ENCODE measurements at places on chromosomes 12 and 14. TPM values are rescaled to one million over a fixed set of nuclear protein-coding genes. Genes with fewer than 3 reads are reported as not detected.
A peak's percentile ranks its signal among the peaks of the same experiment; 100 is the strongest.

DNA sequence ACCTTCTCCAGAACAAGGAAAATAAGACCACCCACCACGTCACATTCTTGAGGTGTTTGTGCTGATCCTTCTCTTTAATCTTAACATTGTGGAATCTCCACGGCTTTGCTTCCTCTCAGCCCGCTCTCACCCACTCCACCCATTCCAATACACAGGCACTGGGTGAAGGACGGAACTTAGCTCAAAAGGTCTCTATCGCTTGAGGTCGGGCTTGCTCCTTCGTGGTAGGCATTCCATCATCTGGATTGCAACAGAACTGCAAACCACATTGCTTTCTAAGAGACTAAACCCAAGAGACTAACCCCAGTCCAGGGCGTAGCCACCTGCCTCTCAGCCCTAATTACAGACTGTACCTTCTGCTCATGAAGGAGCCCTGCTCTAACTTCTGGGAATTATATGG, 24.0 kb upstream of the MDM2 start:
- DNase-seq = no peak

GRCh38 chr12:92191061-92191460, 45.4 kb upstream of the BTG1 start:
- no peak for DNase-seq

GRCh38 chr12:1662761-1663439, 28.0 kb upstream of the ADIPOR2 start:
- peak; percentile 73 for DNase-seq

DNA sequence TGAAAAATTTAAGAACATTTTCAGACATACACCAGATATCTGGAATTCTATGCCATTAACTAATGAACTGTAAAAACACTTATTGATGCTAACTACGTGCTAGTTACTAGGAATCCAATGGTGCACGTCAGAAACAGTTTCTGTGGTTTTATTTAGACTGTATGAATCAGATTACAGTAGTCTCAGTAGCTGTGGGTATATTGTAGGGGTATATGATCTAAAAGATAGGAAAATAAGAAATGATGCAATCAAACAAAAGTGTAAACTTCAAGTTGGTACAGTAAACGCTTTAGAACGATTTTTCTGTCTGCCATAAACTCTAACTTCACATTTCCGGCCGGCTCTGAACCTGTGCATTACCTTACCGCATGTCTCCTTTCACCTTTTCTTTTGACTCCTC, 2.3 kb downstream of the ABCC9 start:
- no peak for DNase-seq

DNA sequence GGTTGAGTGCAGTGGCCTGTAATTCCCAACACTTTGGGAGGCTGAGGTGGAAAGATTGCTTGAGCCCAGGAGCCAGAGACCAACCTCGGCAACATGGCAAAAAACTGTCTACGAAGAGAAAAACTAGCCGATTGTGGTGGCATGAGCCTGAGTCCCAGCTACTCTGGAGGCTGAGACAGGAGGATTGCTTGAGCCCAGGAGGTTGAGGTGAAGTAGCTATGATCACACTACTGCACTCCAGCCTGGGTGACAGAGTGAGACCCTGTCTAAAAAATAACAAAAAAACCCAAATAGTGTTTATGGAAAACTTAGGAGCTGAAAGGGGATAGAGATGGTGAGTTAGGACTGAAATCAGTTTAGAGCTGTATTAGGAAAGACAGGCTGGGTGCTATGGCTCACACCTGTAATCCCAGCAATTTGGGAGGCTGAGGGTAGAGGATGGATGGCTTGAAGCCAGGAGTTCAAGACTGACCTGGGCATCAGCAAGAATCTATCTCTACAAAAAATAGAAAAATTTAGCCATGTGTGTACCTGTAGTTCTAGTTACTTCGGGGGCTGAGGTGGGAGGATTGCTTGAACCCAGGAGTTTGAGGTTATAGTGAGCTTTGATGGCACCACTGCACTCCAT, 9.7 kb downstream of the PNN start:
- DNase-seq = no peak

DNA sequence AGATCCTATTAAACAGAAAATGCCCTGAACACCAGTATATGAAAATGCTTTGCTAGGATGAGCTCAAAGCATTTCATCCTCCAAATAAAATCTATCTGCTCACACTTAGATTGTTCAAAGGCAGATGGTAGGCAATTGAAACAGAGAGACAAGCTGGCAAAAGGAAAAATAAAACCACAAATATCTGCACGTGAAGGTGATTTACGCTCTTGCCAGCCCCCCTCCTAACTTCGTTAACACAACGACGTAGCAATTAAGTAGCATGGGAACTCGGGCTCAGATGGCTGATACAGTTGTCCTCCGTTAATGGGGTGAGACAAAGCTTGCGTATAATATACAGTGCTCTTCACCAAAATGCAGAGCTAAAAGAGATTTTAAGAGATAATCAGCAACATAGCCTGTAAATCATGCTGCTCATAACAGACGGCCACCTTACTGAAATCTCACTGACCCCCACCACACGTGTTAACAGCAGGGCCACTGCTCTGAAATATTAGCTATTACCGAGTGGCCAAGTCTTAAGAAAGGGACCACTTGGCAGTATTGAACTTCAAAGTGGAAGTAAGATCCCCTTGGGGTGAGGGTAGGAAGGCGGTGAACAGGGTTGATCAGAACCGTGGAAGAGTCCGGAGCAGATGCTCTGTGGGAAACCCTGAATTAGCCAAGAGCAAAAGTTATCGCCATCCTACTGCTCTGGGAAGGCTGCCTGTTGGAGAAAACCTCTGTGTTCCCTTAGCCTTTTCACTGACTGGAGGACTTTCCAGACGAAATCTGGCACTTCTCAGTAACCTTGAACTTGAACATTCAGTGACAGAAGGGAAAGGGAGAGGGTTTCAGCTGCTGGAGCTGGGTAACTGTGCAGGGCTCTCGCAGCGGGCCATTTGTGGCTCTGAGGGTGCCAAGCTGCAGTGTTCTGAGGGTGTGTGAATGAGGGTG, 23.1 kb downstream of the ETV6 start:
- DNase-seq = no peak

GRCh38 chr14:34087571-34087970, 136.7 kb upstream of the EGLN3 start:
- no peak for DNase-seq

GRCh38 chr12:45913631-45914030, 76.7 kb downstream of the SCAF11 start:
- DNase-seq = no peak

DNA sequence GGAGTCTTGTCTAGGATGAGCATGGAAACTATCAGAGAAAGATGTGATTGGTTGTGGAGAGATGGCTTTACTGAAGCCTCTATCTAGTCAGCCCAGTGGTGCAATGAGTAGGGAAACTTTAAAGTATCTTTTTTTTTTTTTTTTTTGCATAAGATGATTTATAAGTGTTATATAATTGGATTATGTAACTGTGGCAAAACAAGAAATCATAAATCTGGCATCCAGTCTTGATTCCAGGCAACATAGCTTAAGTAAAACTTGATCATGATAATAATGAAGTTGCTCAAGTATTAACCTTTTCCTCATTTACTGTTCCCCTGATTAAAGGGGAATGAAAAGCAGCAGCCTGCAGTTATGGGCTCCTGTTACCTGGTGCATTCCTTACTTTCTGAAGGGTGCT, 538.0 kb upstream of the ATP2B1 start:
- DNase-seq = no peak

DNA sequence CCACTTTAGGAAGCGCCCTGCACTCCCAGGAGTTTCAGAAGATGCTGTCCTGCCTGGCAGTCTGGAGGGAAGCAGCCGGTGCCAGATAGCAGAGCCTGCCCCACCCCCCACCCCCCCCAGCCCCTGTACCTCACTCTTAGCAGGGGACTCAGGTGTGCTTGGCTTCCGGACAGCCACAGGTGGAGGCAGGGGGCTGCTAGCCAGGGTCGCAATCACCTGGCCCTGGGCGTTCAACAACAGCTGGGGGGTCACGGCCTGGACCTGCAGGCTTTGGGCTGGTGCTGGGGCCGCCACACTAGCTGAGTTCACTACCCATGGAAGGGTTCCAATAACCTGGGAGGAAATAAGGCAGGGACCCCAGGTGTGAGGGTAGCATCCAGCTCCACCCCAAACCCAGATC, 22.0 kb downstream of the POU6F1 start:
- no peak for DNase-seq

The NELL2 gene
- 133 TPM for total RNA-seq

The MPHOSPH9 gene
- total RNA-seq = 46.0 TPM

The PRH2 gene
- total RNA-seq = not detected

The PLEK2 gene
- 6.5 TPM for total RNA-seq

The MGAT4C gene
- 4.0 TPM for total RNA-seq

The B4GALNT1 gene
- total RNA-seq = 1.1 TPM

The MEG3 gene
- 390 TPM for total RNA-seq
